ENCODE measurements at places on chromosomes 5 and 9.

- no peak for DNase-seq
These were observed 55.2 kb upstream of the JAK2 start for GRCh38 chr9:4929917-4930316.

DNA sequence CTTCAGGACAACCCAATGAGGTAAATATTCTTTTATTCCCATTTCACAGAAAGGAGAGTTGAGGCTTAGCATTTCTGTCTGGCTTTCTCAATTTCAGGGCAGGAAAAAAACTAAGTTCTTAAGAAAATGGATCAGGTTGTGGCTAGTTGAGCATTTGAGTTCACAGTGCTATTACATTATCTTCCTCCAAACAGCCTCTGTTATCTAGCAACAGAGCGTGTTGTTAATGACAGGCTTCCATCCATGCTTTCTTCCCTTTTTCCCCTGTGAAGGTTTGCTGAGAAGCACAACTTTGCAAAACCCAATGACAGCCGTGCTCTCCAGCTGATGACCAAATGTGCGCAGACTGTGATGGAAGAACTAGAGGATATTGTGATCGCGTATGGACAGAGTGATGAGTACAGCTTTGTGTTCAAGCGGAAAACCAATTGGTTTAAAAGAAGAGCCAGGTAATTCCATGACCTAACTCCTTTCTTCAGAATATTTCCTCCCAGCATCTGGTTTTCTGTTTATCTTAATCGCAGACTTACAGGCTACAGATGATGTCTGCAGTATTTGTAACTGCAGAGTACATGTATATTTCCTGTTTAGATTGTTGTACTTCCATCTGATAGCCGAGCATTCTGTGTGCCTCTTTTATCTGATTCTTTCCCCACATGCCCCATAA lies 1.5 kb downstream of the THG1L start:
- DNase-seq, result no peak

DNA sequence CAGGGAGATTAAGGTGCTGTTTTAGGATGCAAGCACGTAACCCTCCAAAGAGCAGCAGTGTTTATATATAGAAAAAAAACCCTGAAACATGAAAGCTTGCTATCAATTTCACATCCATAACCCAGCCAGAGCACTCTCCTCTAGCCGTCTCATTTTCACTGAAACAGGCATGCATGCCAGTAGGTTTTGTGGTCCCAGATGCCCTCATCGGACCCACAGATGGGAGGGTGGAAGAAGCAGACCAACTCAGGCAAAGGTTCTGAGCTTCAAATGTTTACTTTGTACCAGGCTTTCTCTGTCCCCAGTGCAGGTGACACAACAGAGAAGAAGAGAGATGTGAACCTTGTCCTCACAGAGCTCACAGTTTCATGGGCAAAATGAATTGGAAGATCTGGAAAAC lies 127.4 kb upstream of the ATP10B start:
- no peak for DNase-seq

GRCh38 chr5:9596824-9597223 lies 33.3 kb downstream of the TAS2R1 start:
- DNase-seq, result no peak

All from activated CD4-positive, alpha-beta memory T cell treated with anti-CD3 and anti-CD28 coated beads for 36 hours (primary cell).